Activated CD8-positive, alpha-beta T cell treated with anti-CD3 and anti-CD28 coated beads, Interleukin-2, amount 10 ng/mL, durations not matched to agents 7 days and 5 days (primary cell): ENCODE measurements at places on chromosomes 11 and 22.

DNA sequence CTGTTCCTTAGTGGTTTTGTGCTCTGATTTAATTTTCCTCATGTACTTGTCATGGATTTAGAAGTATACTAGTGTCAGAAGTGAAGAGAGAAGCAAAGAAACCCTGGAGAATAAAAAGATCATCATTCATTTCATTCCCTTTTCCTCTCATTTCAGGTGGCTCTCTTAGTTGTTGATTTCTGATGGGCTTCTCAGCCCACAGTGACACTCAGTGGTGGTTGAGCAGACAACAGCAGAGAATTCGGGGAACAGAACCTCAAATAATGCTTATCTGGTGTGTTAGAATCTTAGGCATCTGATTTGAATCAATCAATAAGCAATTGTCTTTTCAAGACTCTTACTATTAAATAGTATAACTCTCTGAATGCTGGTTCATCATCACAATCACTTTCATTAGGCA, 1289.4 kb downstream of the FAM181B start:
- DNase-seq: no peak
- no peak overlapping the region for H3K4me3 ChIP-seq
- no peak overlapping the region for H3K27ac ChIP-seq
- no peaks in the 10 kb centered on the region for H3K4me1 ChIP-seq
- H3K27me3 ChIP-seq: no peaks in the 10 kb centered on the region
- H3K36me3 ChIP-seq: no peaks in the 10 kb centered on the region

GRCh38 chr11:7473717-7474116, 11.6 kb upstream of the OLFML1 start:
- no peak overlapping the region for H3K27ac ChIP-seq
- H3K27me3 ChIP-seq: peaks cover 4% of the 10 kb centered on the region
- no peak overlapping the region for H3K4me3 ChIP-seq
- H3K36me3 ChIP-seq: no peaks in the 10 kb centered on the region

GRCh38 chr11:112523951-112524350, 263.3 kb upstream of the PLET1 start:
- H3K4me1 ChIP-seq: peaks cover 9% of the 10 kb centered on the region
- no peaks in the 10 kb centered on the region for H3K36me3 ChIP-seq
- H3K4me3 ChIP-seq: no peak overlapping the region

DNA sequence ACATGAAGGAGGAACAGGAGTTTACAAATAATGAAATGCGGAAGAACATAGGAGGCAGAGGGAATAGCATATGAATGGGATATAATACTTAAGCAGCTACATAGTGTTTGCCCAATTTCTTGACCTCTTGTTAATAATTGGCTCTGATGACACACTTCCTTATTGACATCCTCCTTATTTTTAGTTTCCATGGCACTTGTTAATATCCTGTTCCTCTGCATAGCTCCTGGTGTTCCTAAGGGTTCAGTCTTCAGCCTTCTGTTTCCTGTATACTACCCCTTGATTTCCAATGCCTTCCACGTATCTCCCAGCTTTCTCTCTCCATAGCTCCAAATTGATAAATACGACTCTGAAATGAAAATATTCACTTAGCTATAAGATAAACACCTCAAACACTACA, 663.8 kb upstream of the API5 start:
- no peaks in the 10 kb centered on the region for H3K4me1 ChIP-seq
- H3K36me3 ChIP-seq: no peaks in the 10 kb centered on the region
- no peaks in the 10 kb centered on the region for H3K27me3 ChIP-seq
- H3K27ac ChIP-seq: no peak overlapping the region
